ENCODE measurements at places on chromosomes 2 and 18.
A peak's percentile ranks its signal among the peaks of the same experiment; 100 is the strongest.

GRCh38 chr2:129061069-129061768 is 742.6 kb upstream of the HS6ST1 start:
- no peak for DNase-seq

- no peak for DNase-seq
Measured at GRCh38 chr2:205051417-205051816, 506.1 kb downstream of the PARD3B start.

- peak; percentile 63 for DNase-seq
Measured at GRCh38 chr2:170816504-170817092, at the start of gene GAD1. Gene GAD1, plus strand, starts transcription at chr2:170816887. Its CDS starts 1,705 bp downstream, at chr2:170818592.

- no peak for DNase-seq
Measured at GRCh38 chr2:1623906-1624445, 120.3 kb downstream of the PXDN start.

DNA sequence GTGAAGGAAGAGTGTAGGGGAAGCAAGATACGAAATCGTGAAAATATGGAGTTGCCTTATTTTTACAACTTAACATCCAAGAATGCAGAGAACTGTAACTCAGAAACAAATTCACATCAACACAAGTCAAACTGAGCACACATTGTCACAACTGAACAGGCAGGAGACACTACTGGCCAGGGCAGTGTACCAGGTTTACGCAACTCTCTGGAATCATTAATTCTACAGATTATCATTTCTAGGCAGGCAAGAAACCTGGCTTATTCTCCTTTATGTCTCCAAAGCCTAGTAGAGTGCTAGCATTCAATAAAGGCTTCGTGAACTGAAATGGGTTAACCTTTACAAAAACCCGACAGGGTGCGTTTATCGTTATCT is 584 bp downstream of the COA5 start:
- DNase-seq: no peak

DNA sequence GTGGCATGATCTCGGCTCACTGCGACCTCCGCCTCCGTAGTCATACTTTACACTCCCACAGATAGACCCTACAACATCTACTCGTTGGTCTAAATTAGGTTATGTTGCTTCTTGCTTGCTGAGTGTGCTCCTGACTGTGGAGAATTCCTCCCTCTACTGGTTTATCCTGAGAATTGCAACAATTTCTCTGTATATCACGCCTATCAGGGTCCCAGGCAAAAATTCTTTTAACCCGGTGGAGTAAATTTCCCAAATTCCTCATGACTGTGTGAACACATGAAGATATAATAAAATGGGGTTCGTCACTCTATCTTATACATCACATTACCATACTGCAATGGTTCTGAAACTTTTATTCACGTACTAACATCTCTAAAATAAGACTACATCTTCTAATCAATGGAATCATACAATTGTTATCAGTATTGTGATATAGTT is 156.7 kb downstream of the EVA1A start:
- DNase-seq: no peak

DNA sequence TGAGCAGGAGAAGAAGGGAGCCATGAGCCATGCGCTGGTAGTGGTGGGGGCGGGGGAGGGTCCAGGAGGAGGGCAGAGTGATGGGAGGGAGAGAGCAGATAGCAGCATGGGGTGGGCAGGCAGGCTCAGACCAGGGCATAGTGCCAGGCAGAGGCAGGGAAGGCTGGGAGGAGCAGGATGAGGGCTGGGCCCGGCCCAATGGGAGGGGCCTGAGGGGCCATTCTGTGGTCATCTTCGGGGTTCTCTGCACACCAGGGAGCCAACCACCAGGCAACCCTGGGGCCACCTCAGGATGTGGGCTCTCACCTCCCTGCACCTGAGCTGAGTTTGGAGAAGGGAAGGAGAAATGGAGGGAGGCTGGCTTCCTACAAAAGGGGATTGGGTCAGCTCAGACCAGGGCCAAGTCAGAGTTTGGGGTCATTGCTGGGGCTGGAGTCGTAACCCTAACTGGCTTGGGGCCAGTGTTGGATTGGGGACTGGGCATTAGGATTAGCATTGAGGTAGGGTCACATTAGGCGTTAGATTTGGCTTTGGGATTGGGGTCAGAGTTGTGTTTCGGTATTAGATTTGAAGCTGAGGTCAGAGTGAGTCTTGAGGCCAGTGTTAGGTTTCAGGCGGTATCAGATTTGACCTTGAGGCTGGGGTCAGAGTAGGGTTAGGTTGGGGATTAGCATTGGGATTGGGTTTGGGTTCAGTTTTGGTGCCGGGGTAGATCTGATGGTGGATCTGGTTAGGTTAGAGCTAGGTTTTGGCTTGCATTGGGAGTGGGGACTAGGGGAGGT is 11.2 kb downstream of the VIL1 start:
- no peak for DNase-seq

DNA sequence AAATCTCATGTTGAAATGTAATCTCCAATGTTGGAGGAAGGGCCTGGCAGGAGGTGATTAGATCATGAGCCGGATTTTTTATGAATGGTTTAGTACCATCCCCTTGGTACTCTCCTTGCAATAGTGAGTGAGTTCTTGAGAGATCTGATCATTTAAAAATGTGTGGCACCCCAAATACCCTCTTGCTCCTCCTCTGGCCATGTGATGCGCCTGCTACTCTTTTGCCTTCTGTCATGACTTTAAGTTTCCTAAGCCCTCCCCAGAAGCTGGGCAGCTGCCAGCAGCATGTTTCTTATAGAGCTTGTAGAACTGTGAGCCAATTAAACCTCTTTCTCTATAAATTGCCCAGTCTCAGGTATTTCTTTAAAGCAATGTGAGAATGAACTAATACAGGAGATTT is 72.6 kb upstream of the FIGN start:
- no peak for DNase-seq

DNA sequence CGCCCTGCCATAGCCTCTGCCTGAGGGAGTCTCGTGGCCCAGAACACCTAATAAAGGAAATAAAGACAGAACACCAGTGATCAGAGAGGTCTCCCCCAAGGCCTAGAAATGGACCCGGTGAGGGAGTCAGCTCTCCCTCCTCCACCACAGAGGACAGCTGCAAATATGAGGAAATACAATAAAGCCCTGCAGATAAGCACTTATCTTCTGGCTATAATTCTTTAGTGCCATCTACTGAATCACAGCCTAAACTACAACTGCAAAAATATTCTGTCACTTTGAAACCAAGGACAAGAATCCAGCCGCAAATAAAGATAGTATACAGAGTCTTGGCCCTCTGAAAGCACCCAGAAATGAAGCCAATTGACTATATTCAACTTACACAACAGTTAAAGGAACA is 42.4 kb upstream of the TACR1 start:
- no peak for DNase-seq

- no peak for DNase-seq
Measured at GRCh38 chr18:7105268-7105667, 12.3 kb downstream of the LAMA1 start.

GRCh38 chr18:45295388-45295787 is 319.9 kb upstream of the SLC14A2 start:
- no peak for DNase-seq

DNA sequence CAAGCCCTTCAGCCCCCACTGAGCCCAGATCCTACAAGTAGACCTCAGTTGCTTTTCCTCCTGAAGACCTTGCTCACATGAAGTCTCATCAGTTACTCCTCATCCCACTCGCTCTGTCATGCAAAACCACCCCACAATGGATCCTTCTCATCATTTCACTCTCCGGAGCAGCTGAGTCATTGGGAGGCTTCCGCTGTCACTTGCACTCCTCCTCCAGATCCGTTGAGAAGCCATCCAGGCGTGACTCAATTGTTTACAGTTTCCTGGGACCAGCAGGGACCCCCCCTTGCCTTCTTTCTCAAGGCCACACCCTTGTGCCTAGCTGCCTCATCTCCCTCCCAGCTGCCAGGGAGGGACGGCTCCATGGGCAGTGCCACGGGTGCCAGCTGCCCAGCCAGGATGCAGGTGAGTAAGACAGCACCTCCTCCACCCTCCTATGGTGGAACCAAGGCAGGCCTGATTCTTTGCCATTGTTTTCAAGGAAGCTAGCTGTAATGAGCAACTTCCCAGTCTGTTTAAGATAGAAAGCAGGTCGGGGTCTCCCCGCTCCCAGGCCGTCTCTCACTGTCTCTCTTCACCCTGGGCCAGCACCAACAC is 16.3 kb downstream of the GPR55 start:
- DNase-seq: peak; percentile 95
